ENCODE measurements at places on chromosomes 13 and 19.

GRCh38 chr13:19068691-19069090 lies 112.9 kb downstream of the TUBA3C start:
- DNase-seq, result no peak

GRCh38 chr19:47110521-47111005 lies 3.0 kb downstream of the ZC3H4 start:
- DNase-seq, result peak; percentile 59

DNA sequence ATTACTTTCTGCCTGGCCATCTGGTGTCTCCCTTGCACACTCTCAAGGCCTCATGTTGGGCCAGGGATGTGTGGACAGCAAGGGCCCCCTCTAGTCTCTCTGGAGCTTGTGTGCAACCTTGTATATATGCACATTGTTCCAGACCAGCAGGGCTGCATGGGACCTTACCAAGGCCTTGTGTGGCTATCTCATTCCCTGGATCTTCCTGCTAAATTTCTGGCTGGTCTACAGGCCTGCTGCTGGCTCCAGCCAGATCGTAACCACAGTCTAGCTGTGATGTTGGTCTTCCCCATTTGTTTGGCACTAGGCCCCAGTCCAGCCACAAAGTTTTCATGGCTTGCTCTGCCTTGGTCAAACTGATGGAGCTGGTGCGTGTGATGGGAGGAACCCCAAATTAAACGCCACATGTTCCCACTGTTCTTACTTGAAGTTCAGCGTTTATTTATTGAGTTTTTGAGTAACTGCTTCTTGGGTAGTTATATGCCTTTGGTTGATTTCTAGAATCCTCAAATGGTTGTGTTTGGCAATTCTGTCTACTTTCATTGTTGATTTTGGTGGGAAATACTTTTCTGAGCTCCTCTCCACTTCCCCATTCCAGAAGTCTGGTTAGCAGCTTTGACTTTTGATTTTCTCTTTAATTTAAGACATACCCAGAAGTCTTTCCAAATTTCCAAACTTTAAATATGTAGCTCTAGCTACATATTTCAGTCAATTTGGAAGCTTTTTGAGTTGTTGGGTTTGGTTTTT lies 56.4 kb downstream of the SIPA1L3 start:
- peak; percentile 16 for DNase-seq

DNA sequence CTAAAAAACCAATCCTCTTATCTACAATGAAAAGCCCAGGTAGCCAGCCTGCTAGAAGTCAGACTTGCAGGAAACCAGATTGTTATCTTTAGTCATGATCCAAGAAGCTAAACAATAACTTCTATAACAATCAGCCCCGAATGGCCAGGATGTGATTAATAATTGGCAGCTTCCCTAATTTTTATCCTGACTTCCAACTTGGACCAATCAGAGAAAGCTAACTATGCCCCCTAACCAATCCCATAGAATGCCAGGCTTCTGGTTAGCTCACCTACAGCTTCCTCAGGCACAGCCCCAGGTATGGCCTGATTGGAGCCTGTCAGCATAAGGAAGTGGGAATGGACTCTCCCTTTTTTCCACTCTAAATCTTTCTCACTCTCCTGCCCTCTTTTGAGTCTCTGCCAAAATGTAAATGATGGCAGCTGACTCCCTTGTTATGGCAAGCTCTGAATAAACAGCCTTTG lies 394.9 kb downstream of the DLEU7 start:
- no peak for DNase-seq

DNA sequence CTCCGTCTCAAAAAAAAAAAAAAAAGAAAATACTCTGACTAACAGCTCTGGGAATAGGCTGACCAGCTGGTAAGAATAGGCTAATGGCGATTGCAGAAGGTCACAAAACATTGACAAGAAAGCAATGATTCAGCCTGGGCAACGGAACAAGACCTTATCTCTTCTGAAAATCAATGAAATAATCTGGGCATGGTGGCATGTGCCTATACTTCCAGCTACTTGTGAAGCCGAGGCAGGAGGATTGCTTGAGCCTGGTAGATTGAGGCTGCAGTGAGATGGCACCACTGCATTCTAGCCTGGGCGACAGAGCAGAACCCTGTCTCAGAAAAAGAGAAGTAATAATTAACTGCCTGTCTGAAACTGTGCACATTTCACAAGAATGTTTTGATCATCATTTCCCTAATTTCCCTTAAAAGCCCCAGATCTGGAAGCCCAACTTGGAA lies 18.8 kb upstream of the MTRF1 start:
- DNase-seq, result no peak

DNA sequence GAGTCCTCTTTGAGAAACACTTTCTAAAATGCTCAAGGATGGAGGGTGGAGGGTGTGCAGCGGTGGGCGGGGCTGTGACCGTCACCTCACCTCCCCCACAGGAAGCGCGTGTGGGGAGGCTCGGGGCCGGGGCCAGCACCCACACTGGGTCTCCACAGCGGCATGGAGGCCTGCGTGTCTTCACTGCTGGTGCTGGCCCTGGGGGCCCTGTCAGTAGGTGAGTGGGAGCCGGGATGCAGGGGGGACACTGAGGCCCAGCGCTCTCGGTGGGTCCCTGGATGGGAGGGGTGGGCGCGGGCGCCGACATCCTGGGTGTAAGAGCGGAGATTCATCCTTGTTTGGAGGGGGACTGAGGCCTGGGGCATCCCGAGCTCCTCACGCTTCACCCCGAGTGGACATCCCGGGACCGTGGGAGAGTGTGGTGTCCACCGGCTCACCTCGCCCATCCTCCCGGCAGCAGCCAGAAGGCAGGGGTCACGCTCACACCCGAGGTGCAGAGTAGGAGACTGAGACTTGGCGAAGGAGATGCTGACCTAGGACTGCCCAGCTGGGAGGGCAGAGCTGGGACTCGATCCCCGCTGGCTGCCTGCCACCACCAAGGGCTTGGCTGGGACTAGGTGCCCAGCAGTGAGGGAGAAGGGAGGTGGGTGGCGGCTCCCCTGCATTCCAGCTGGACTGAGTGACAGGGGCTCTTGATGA lies at the start of gene GZMM:
GZMM (plus strand) TSS at position 144 of the 699 bp plus-strand sequence; CDS start at position 163, 19 bp downstream.
- no peak for DNase-seq

DNA sequence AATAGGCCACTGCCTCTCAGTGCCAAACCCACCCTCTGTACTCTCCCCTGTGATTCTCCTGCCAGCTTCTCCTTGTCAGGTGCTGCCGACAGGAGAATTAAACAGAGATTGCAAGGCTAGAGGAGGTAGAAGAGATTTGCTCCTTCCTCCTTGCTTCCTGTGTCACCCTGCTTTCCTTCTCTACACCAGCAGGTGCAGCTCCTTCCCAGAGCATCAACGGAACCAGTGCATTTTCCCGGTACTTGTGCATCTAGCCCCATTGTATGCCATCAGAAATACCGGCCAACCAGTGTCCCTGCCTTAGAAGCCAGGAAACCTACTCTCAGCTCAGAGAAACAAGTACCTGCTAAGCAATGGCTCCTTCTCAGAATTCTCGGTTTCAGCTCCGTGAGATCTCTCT lies 253.2 kb downstream of the SUCLA2 start:
- DNase-seq, result no peak

DNA sequence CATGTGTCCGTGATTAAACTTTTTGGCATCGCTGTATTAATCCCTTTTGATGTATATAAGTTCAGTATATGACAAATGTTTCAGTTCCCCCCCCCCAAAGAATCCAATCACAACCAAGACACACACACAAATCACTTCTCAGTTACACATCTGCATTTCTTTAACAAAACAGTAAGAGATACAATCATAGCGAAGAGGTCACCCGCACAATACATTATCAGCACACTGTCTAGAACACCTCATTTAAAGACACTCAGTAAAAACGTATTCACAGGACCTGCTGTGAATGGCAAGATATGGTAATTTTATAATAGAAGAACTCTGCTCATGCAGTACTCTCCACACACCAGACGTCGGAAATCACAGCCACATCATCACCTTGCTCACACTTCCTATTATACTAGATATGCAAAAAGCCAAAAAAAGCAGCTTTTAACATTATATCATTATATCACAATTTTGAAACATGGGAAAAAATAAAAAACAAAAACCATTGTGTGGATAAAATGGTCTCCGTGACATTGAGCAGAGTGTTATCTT lies 71.4 kb upstream of the XPO4 start:
- DNase-seq, result no peak

GRCh38 chr13:33872005-33872351 lies 54.0 kb downstream of the RFC3 start:
- DNase-seq, result no peak

GRCh38 chr19:44151491-44151890 lies 10.1 kb downstream of the ZNF234 start:
- no peak for DNase-seq

DNA sequence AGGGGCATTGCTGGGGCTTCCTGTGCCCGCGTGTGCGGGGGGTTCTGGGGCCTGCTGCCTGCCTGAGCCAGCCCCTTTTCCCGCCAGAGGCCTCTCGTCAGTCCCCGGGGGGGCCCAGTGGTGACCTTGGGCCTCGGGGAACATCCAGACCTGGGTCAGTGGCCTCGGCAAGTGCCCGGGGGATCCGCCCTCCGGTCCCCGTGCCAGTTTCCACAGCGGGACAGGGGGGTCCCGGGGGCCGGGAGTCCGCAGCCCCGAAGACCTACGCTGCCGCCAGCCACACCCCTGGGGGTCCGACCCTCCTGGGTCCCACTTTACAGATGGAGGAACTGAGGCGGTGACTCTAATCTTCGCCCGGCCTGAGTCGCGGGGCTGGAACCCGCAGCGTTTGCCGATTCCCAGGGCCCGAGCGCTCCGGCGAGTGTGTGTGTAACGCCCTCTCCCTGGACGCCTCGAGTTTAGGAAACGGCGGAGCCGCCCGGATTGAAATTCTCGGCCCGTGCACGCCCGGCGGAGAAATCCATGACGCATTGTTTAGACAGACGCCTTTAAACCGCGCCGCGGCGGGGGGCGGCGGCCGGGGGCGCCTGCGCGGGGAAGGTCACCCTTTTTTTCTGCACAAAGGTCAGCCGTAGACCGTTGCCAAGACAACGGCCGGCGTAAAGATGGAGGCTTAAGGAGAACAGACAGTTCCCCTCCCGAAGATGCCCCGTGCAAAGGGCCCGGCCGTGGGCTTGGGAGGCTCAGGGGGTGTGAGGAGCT lies 39.3 kb downstream of the EFNA2 start:
- DNase-seq, result peak; percentile 95

- DNase-seq, result no peak
Observed at GRCh38 chr19:56091751-56092546, 29.1 kb downstream of the ZNF787 start.

- DNase-seq, result peak; percentile 22
Observed at GRCh38 chr19:11025445-11025844, 63.8 kb upstream of the LDLR start.

GRCh38 chr13:39777527-39778061 lies 122.1 kb downstream of the COG6 start:
- DNase-seq, result no peak

GRCh38 chr19:48123907-48124651 lies 13.5 kb upstream of the PLA2G4C start:
- peak; percentile 18 for DNase-seq

DNA sequence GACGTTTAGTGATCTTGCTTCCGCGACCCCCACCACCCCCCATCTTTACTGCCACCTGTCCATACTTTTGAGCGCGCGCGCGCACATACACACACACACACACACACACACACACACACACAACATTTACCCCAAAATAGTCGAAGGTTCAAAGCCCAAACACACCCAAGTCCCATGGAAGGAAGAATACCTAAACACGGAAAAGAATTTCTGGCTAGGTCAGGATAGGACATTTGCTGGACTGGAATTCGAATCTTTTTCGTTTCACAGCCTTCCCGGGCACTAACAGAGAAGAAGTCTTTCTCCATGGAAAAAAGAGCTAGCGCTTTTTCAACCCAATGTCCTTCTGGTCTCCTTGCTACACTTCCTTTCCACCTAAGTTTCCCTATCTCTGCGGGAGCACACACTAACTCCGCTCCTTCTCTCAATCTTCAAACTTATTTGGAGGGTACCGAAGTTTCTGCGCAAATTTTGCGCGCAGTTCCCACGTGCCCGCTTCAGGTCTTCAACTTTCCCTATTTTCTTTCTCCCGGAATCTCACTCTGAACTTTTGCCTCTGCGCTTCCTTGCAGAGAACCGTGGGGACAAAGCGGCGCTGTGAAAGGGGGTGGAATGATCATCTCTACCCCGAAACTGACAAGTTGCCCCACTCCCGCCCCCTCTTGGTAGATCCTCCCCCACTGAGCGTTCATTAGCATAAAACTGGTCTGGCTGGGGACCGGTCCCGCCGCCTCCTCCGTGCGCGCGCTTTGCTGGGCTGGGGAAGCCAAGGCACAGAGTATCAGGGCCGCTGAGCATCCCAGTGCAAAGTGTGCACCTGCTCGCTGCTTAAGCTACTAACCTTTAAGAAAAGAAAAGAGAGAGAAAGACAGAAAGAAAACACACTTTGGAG lies 2.7 kb downstream of the DACH1 start:
- peak; percentile 94 for DNase-seq

- no peak for DNase-seq
Observed at GRCh38 chr13:47294691-47295090, 397.8 kb upstream of the HTR2A start.

GRCh38 chr19:2166741-2167738 lies 3.3 kb downstream of the DOT1L start:
- no peak for DNase-seq

DNA sequence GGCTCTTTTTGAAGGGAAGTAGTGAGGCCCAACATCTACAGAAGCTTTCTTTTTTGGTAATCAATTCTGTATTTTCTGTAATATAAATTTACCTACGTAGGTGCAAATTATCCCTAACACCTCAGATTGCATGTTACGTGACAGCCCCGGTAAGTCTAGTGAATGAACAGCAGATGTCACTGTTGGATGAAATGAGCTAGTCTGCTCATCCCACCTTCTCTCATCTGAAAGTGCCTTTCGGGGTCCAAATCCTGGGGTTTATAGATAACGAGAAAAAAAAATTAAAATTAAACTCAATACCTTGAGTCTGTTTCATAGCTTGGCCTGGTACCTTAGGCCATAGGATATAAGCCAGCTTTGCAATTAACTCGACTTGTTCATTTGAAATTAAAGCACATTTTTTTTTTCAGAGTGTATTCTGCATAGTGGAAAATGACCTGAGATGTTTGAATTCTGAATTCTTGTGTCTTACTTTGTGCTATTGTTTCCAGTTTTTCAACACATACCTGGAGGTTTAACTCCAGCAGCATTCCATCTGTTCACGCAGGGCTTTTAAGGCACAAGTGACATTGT lies 548.2 kb downstream of the GPC5 start:
- peak; percentile 75 for DNase-seq

DNA sequence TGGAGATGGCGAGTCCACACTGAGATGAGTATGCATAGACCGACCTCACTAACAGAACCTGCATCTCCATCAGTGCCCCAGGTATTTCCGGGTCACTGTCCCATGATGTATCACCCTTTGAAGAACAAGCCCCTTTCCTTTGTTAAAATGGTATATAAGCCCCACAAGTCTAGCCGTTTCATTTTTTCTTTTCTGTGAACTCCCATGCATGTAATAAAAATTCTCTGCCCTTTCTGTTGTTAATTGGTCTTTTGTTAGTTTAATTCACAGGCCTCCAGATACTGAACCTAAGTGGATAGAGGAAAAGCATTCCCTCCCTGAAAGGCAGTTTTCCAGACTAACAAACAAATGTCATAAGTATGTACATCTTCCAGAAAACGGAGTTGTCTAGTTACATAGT lies 15.0 kb upstream of the CD177 start:
- no peak for DNase-seq

- peak; percentile 20 for DNase-seq
Observed at GRCh38 chr19:3324405-3324856, 42.0 kb upstream of the NFIC start.
